ENCODE measurements at places on chromosomes 1 and 21. TPM values are rescaled to one million over a fixed set of nuclear protein-coding genes. Genes with fewer than 3 reads are reported as not detected.

DNA sequence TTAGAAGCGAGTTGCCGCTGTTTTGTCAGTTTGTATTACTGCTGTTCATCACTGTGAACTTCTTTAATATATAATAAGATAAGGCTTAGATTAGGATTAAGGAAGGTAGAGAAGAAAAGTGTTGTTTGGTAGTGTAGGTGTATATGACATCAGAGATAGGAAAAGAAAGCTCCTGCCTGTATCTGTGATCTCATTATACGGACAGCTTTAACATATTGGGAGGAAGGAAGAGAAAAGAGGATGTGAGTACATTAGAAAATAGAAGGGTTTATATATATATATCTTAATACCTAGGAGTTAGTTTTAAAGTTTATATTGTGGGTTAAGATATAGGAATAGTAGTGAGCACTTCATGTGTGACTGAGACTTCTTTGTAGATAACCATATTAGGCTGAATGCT, 71.0 kb downstream of the RALGPS2 start:
- no peak for DNase-seq

- no peak for DNase-seq
These were observed 35.4 kb upstream of the TXLNA start for GRCh38 chr1:32144033-32144432.

DNA sequence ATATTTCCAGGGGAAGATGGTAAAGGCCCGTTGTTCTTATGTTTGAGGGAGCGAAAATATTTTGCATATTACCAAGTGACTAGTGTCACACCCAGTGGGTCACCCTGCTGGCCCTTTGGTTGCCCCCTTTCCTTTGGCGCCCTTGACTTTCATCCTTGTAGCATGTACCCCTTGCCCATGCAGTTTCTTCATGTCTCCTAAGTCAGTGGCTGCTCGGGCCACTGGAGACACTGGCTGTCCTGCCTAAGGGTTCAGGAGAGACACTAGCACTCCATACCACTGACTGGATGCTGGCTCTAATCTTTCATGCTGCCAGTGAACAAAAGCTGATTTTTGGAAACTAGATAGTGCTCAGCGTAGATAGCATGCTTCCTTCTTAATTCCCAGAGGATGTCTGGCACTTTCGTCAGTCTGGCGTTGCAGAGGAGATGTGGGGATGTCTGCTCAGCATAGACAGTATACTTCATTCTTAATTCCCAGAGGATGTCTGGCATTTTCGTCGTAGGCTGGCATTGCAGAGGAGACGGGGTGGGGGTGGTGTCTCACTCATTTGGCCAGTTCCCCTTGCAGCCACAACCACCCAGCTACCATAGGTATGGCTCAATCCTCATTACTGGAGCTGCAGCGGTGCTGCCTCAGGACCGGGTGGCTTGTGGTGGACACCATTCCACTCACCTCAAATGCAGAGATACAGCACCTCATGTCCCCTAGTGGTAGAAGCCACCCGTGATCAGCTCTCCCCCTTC, 770.9 kb upstream of the TPTE start:
- DNase-seq: no peak

DNA sequence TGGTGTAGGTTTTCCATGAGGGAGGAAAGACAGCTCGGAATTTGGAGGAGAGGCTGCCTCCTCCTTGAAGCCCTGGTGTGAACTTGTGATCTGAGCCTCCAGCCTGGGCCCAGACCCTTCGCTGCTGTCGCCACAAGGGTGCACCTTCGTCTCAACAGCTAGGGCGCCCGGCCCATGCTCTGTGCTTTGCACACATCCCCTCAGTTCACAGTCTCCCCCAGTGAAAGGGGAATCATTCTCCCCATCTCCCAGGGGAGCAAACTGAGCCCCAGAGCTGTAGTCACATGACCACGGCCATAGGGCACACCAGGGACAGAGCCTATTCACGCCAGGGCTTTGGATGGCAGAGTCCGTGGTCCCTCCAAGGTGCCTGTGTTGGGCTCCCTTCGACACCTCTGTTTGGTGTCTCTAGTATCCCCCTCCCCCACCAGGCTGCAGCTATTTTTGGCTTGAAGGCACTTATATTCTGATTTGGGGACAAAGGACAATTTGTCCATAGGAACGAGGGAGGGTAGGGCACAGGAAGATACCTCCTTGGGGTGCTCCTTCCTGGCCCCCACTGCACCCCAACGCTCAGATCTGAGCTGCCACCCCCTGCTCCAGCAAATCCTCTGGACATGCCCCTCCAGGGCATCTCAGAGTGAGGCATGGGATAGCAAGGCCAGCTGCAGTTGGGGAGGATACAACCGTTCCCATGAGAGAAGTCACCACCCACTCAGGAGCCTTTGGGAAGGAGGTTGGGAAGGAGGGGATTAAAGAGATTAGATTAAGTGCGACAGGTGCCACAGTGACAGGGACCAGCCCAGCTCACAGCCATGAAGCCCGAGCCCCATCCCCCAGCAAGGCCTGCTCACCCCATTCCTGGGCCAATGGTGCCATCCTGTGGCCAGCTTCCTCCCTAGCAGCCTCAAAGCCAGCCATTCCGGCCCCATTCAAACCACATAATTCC, 15.7 kb downstream of the MATN1 start:
- peak; percentile 80 for DNase-seq

- DNase-seq: no peak
These were observed 116.3 kb upstream of the HP1BP3 start for GRCh38 chr1:20903437-20903836.

GRCh38 chr1:233463333-233463732, 135.8 kb downstream of the MAP3K21 start:
- DNase-seq: no peak

DNA sequence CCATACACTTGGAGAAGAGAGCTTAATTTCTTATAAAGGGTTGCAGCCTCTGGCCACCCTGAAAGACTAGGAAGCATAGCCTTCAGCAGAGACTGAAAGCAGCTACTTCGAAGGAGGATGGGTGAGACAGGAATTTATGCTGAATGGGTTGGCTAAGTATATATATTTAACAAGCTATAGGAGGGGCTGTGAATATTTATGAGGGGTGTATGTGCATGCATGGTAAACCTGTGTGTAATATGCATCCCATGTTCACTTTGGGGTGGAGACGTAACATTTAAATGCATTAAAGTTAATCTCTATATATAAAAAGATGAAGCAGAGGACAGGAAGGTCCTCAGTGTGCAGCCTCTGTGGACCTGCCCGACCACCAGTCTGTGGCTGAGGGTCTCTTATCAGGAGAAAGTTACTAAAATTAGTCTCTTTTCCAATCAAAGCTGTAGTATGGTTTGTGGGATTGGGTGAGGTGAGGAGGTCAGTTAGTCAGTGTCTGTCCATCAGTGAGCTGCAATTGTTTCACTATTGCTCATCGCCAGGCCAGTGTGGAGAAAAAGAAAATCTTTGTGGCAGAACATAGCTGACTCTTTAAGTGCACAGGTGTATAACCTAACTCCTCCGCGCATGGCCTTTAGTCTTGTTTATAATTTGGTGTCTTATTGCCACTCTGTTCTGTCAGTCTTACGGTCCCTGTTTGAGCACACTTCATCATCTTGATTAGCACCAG, 35.4 kb upstream of the DSCAM start:
- no peak for DNase-seq

GRCh38 chr1:96997717-96998116, 276.1 kb downstream of the PTBP2 start:
- no peak for DNase-seq

DNA sequence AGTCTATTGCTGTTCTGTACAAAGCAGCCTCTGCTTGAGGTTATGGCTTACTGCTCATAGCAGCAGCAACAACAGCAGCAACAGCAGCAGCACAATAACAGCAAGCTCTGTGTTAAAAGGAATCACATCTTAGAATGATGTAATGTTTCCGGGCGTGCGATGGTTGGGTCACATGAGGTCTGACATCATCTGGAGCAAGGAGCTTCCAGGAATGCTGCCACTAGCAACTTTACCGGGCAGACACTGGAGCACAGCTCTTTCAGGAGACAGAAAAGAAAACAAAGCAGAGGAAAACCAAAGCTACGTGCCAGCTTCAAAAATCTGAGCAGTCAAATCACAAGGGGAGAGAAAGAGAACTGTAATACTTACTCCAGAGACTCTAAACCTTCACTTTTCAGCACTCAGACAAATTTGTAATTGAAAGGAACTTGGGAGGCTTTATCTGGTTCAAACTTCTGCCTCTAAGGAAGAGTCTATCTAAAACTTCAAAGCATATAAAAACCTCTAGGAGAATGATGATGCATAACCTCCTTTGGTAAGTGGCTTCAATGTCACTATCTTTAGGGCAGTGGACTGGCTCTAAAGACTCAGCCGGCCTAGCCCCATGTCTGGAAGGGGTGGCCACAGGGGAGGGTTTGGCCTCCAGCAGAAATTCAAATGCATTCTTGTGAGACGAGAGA, 28.3 kb upstream of the RAB3GAP2 start:
- DNase-seq: no peak

- DNase-seq: no peak
These were observed 7.2 kb downstream of the ATP1B1 start for GRCh38 chr1:169113613-169114119.

DNA sequence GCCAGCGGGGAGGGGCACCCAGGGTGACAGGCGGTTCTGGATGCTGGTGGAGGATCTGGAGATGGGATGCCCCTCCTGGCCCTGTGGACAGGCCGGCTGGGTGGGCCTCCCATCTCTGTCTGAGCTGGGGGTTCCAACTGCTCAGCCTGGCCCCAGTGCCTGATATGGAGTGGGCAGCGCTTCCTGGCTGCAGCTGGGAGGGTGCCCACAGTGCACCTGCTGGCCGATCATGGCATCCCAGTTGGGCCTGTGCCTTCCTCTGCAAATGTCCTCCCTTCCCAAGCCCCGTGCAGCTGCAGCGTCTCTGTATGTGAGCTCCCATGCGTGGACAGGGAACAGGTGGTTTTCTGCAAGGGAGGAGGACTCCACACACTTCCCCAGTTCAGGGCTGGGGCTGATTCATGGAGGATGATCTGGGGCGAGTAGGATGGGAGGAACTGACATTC, 2.1 kb downstream of the PFKL start:
- DNase-seq: peak; percentile 39

- DNase-seq: no peak
These were observed 35.4 kb downstream of the PTPRU start for GRCh38 chr1:29271724-29272123.

DNA sequence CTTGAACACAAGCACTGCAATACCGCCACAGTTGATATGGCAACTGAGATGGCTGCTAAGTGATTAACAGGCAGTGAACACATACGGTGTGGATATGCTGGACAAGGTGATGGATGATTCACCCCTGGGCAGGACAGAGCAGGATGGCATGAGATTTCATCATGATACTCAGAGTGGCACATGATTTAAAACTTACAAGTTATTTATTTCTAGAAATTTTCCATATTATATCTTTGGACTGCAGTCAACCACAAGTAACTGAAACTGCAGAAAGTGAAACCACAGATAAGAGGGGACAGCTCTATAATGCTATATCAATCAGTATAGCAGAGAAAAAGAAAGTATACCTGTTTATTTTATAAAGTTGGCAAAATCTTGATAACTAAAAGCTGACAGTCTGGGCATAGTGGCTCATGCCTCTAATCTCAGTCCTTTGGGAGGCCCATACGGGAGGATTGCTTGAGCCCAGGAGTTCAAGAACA, 47.9 kb downstream of the PHACTR4 start:
- no peak for DNase-seq

DNA sequence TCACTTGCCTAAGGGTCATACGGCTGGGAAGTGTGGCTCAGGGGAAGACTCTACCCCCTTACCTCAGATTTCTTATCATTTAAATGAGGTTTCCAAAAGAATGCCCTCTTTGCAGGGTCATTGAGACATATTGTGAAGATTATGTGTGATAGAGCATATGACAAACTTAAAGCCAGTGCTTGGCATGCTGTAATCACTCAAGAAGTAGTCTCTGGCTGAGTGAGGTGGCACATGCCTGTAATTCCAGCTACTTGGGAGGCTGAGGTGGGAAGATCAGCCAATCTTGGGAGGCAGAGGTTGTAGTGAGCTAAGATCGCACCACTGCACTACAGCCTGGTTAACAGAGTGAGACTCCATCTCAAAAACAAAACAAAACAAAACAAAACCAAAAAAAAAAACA, 7.5 kb upstream of the LDLRAD2 start:
- DNase-seq: no peak

GRCh38 chr21:31872452-31873274, at the start of gene HUNK:
Gene HUNK, plus strand, starts transcription at chr21:31873020. Its CDS starts 655 bp downstream, at chr21:31873675.
- DNase-seq: peak; percentile 23

DNA sequence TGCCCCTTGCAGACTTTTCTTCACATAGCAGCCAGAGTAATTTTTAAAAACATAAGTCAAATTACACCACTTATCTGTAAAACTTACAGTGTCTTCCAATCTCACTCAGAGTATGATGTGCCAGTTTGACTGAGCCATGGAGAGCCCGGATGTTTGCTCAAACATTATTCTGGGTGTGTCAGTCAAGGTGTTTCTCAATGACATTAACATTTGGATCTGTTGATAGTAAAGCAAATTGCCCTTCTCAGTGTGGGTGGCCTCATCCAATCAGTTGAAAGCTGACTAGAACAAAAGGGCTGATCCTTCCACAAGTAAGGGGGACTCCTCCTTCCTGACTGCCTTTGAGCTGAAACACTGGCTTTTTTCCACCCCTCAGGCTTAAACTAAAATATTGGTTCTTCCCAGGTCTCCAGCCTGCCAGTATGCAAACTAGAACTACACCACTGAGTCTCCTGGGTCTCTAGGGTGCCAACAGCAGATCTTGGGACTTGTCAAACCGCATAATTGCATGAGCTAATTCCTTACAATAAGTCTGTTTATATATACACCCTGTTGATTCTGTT, 157.9 kb upstream of the CTTNBP2NL start:
- DNase-seq: no peak

DNA sequence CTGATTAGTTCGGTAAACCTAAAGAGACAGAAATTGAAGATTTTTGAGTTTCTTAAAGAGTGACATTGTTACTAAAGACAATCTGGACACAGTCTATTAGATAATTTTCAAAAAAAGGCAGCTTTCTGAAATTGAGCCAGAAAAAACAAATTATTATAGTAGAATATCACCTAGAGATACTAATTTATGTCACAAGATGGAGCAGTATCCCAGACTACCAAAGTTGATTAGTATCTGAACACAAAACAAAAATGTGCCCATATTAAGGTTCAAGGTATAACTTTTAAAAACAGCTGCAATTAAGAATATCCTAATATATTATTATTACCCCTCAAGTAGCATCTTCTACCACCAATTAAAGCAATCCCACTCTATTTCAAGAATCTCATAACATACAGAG, 40.5 kb upstream of the SYT2 start:
- no peak for DNase-seq

Gene PGLYRP3
- total RNA-seq: not detected

Gene TMEM81
- total RNA-seq: 2.4 TPM

Gene KIRREL1
- 31.1 TPM for total RNA-seq

Gene ZNF644
- total RNA-seq: 76.0 TPM

Gene SAMD13
- not detected for total RNA-seq

Gene ZNF648
- total RNA-seq: not detected

Gene CHI3L2
- not detected for total RNA-seq

Gene CELA3B
- not detected for total RNA-seq

Gene ST6GALNAC5
- not detected for total RNA-seq

Gene COL11A1
- total RNA-seq: 959 TPM

Gene MEGF6
- 8.1 TPM for total RNA-seq

Gene IL23R
- not detected for total RNA-seq

Measured in G401 (cell line).